ENCODE measurements at places on chromosomes 12 and 14.

DNA sequence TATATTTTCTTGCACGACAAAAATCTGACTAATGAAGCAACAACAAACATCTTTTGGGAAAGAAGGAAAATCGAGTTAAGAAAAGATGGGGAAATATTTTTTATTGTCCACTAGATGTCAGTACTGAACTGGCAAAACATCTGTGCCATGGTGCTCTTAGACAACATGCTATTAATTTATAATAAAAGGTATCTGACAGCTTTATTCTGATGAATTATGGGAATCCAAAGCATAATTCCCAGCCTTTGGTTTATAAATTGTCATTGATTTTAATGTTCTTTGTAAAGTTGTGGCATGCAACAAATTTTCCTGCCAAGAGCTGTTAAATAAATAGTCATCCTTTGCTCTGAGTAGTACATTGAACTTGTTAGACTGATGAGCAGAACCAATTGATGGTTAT is 231.2 kb downstream of the ETNK1 start:
- peak; percentile 25 for DNase-seq

DNA sequence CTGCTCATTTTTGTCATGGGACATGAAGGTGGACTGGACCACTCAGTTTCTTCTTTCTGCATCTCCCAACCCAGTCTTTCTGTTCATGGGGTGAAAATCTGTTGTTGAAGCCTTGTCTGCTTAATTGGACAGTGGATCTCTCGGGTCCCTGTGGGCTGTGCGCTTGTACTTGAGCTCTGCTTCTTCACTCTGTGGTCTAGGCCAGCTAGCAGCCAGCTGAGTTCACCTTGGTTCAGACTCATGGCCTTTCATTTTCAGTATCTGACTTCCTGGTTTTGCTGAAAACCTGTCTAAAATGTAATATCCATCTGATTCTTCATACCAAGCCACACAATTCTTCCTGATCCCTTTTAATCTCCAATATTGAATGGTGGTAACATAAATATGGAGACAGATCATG is 117.2 kb downstream of the LRRK2 start:
- DNase-seq = no peak

DNA sequence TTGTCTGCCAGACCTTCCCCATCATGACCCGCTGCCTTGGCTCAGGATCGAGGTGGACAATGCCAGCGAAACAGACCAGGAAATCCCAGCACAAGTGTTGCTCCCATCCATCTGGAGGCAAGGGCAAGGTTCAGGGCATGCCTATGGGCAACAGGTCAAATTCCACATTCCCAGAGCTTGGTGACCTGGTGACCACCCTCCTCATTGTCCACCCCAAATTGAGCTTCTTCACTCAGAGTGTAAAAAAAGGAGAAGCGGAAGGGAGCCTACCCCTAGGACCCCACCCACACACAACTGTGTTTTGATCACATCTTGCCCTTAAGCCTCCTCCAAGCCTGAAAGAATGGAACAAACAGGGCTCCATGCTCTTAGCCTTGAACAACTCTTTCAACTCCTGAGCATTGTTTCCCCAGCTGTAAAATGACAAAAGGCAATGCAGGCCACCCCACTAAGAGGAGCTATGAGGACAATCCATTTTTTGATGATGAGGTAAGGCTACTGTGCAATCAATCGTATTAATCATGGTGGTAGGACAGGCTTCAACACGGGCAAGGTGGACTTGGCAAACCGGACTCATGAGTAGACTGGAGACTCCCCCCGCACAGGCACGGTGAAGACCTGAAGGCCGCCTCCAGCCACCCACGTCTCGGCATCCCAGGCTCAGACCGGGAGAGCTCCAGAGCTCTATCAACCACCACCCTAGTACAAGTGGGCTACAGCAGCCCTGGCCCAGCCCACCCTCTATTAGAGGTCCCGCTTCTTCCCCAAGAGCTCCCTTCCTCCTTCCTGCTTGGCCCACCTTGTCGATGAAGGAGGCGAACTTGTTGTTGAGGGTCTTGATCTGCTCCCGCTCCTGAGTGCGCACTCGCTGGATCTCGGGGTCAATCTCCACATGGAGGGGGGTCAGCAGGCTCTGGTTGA is 866 bp downstream of the KRT79 start:
- no peak for DNase-seq

DNA sequence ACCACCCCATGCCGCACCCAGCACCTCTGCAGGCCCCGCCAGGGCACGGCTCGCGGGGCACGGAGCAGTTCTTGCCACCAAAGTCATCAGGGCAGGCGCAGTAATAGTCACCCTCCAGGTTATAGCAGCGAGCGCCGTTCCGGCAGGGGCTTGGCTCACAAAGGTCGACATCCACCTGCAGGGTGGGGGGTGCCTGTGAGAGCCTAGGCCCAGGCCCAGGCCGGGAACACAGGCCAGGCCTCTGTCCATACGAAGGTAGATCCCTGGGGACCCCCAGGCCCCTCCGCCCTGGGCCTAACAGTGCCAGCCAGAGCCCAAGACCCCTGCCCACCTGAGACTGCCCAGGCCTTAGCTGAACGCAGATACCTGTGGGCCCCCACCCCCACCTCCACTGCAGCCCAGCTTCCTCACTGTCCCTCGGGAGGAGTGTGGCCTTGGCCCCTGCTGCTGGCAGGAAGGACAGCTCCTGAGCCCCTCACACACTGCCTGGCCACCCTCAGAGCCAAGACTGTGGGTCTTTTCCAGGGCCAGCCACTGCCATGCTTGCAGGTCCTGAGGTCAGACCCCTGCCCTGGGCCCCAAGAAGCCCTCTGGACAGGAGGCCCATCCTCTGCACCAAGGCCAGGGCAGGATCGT is 19.3 kb downstream of the JAG2 start:
- no peak for DNase-seq

- no peak for DNase-seq
Measured at GRCh38 chr14:26703686-26704366, 106.0 kb upstream of the NOVA1 start.

DNA sequence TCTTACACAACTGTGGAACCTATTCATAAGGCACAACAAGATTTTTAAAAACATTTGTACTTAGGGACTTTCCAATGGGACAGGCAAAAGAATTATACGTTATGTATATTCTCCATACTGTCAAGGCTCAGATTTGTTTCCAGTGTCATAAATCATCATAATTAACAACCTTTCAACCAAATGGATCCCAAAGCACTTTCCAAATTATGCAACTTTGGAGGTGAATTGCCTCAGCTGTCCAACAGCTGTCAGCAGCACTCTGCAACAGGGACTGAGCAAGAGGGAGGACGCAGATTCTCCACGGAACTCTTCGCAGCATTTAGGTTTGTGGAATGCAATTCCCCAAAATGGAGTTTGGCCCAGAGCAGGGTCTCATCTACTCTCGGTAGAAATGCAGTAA is 186.6 kb downstream of the PAX9 start:
- DNase-seq = no peak

- DNase-seq = no peak
Measured at GRCh38 chr14:91202234-91202974, 42.1 kb downstream of the GPR68 start.
